ENCODE measurements at places on chromosomes 13 and 19. TPM values are rescaled to one million over a fixed set of nuclear protein-coding genes. Genes with fewer than 3 reads are reported as not detected.

GRCh38 chr19:20256606-20257005 is 89.6 kb downstream of the ZNF486 start:
- DNase-seq: no peak

GRCh38 chr19:55454787-55455243 is 6.6 kb downstream of the ISOC2 start:
- DNase-seq: no peak

DNA sequence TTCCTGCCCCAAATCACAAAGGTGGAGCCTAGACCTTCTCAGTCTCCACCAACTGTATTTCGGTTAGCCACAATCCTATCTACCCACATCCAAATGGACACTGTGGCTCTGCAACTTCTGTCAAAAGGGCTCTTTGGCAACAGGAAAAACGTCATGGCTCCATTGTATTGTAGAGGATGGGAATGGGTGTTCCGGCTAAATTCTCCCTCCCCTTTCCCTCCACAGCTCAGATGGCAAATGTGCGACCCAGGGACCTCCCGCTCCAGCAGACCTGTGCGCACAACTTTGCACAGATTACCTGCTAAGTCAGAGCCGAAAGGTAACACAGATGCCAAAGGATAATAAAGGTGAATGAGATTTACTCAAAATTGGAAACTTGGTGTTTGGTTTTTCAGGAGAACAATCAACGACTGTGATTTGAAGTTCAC is 968 bp upstream of the KL start:
- DNase-seq: no peak

GRCh38 chr19:55451163-55451964 is 8.3 kb upstream of the SHISA7 start:
- DNase-seq: no peak

GRCh38 chr19:33383720-33384292 is 10.3 kb downstream of the CEBPG start:
- DNase-seq: no peak

- DNase-seq: no peak
These were observed 30.8 kb upstream of the LDLR start for GRCh38 chr19:11058246-11059030.

DNA sequence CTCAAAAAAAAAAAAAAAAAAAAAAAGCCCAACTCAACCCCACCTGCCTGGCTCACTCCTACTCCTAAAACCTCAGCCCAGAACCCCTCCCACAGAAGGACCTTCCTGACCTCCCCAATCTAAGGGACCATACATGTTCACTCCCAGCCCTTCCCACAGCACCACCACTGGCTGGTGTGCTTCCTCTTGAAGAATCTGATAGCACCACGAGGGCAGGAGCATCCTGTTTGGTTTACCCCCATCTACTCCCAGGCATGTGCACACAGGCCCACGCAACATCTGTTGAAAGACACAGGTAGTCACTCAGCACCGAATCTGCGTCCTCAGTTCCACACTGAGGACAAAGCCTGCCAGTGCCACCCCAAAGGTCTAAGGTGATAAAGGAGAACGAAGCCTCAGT is 8.2 kb downstream of the LATS2 start:
- DNase-seq: no peak

GRCh38 chr13:27620377-27621115 is at the start of gene LNX2:
TSS of gene LNX2 (minus strand) at chr13:27620529. CDS start at chr13:27581703, 38,826 bp downstream.
- DNase-seq: peak; percentile 98

Gene PCDH8
- polyA plus RNA-seq: not detected

Gene CGB2
- not detected for polyA plus RNA-seq

- DNase-seq: no peak
These were observed 17.0 kb downstream of the SUGT1 start for GRCh38 chr13:52669677-52670076.

- no peak for DNase-seq
These were observed 16.5 kb downstream of the TYK2 start for GRCh38 chr19:10363789-10364281.

GRCh38 chr19:31146546-31147183 is 202.6 kb downstream of the TSHZ3 start:
- DNase-seq: no peak

DNA sequence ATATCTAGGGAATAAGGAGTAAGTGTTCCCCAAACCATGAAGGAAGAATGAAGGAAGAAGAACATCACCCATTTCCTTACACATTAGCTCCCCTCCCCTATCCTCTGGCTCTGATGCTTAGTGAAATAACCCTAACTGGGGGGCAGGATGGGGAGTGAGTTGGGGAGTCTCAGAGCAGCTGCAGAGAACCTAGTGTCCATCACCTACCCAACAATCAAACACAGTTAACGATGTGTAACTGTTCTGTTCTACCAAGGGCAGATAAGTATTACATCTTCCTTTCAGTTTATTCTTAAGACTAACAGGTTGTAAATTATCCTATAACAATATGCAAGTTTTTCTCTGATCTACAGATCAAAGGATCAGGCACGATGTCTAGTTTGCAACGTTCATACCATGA is 12.8 kb downstream of the ELF1 start:
- no peak for DNase-seq

DNA sequence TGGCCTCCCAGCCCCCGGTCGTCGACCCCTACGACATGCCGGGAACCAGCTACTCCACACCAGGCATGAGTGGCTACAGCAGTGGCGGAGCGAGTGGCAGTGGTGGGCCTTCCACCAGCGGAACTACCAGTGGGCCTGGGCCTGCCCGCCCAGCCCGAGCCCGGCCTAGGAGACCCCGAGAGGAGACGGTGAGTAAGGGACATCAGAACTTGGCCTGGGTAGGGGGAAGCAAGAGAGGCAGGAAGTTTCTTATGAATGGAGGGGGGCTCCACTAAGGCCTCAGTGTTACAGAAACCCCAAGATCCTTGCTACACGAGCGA is 2.9 kb downstream of the FOSB start:
- DNase-seq: no peak

DNA sequence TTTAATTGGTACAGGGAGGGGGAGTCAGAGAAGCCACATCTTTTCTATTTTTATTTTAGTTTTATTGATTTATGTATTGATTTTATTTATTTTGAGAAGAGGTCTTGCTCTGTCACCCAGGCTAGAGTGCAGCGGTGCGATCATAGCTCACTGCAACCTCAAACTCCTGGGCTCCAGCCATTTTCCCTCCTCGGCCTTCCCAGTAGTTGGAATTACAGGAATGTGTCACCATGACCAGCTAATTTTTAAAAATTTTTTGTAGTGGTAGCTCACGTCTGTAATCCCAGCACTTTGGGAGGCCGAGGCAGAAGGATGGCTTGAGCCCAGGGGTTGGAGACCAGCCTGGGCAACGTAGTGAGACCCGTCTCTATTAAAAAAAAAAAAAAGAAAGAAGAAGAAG is 4.1 kb downstream of the IL27RA start:
- DNase-seq: no peak

Gene CEACAM8
- polyA plus RNA-seq: 0.13 TPM

- DNase-seq: no peak
These were observed 174.5 kb downstream of the USP12 start for GRCh38 chr13:26996965-26997752.

- no peak for DNase-seq
These were observed 3.6 kb upstream of the TNFAIP8L1 start for GRCh38 chr19:4635754-4636116.

DNA sequence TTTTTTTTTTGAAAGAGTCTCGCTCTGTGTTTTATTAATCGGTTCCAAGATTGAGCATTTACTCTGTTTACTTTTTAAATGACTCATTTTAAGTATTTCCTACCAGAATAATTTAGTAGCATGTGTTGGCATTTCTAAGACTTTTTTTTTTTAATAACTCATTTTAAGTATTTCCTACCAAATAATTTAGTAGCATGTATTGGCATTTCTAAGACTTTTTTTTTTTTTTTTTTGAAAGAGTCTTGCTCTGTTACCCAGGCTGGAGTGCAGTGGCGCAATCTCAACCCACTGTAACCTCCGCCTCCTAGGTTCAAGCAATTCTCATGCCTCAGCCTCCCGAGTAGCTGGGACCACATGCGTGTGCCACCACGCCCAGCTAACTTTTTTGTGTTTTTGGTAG is 13.1 kb downstream of the SETDB2 start:
- no peak for DNase-seq

DNA sequence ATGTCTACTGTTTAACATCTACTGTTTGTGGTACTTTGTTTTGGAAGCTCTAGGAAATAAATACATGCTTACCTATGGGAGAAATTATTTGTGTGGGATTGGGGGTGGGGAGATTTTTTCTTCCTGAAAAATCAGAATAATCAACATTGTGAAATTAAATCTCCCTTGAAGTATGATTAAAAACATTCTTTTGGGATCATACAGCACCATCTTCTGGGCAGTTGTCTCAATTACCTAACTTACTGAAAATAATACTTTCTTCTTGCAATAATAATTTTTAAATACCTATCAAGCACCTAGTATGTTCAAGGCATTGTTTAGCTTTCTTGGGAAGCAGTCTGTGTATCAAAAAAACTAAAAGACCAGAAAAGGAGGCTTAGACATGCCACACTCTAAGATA is 576.5 kb upstream of the ARGLU1 start:
- DNase-seq: no peak

GRCh38 chr13:98652276-98652675 is 75.4 kb upstream of the STK24 start:
- DNase-seq: no peak

- peak; percentile 15 for DNase-seq
These were observed 1483.7 kb downstream of the PCDH9 start for GRCh38 chr13:65746406-65746921.

All from renal pelvis (tissue), 12 donors.